ENCODE measurements at places on chromosomes 1 and 21. TPM values are rescaled to one million over a fixed set of nuclear protein-coding genes. Genes with fewer than 3 reads are reported as not detected.

Gene OR6N1
- 2.3 TPM for total RNA-seq

Gene C1orf185
- total RNA-seq = not detected

DNA sequence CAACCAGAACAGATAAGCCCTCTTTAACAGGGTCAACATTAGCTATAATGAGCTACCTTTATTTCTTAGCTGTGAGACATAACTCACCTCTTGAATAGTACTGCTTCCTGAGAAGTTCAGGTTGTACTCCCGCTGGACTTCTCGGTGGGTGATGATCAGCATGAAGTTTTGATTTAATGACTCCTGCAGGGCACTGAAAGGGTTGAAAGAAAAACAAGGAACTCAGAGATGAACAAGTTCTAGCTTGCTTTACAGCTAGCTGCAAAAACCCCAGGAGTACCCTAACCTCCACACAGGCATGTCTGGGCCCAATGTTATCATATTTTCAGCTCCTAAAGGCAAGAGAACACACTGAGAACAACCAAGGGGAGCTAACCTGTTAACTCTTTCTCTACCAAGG is 254.4 kb downstream of the FAF1 start:
- no peak overlapping the region for H3K4me3 ChIP-seq
- no peak overlapping the region for H3K27ac ChIP-seq
- DNase-seq = no peak
- H3K4me1 ChIP-seq = no peaks in the 10 kb centered on the region
- no peaks in the 10 kb centered on the region for H3K36me3 ChIP-seq

GRCh38 chr1:186093437-186093836 is 281.6 kb downstream of the TPR start:
- H3K36me3 ChIP-seq = no peaks in the 10 kb centered on the region
- no peak overlapping the region for H3K27ac ChIP-seq
- DNase-seq = no peak
- H3K27me3 ChIP-seq = no peaks in the 10 kb centered on the region

DNA sequence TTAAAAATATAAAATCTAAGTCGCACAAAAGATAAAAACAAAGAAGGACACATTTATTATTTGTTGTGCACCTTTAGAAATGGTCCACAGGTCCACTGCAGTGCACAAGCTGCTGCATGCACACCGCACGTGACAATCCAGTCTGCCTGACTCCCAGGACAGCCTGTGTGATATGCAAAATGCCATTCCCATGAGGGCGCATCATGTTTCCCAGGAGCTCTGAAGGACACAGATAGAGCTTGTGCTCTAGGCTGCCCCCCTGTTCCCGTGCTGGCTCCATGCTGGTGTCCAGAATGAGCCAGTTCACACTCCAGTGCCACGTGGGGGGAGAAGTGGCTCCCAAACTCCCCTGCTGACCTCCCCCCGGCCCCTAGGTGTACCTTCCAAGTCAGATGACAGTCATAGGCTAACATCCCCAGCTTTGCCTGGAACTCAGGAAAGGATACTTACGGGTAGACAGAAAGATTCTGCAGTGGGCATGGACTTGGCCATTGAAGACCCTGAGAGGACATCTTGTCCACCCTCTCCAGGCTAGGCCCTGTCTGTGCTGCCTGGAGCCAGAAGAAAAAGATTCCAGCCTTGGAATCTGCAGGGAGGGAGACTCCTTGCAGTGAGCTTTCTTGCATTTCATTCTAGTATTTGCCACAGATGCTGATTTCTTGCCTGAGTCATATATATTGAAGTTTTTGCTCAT is 26.3 kb downstream of the RAB7B start:
- no peaks in the 10 kb centered on the region for H3K36me3 ChIP-seq
- H3K4me1 ChIP-seq = peaks cover 10% of the 10 kb centered on the region
- H3K27ac ChIP-seq = no peak overlapping the region
- DNase-seq = peak; percentile 47
- H3K4me3 ChIP-seq = no peak overlapping the region
